LoVo (cell line): ENCODE measurements at places on chromosomes 1 and 21.

DNA sequence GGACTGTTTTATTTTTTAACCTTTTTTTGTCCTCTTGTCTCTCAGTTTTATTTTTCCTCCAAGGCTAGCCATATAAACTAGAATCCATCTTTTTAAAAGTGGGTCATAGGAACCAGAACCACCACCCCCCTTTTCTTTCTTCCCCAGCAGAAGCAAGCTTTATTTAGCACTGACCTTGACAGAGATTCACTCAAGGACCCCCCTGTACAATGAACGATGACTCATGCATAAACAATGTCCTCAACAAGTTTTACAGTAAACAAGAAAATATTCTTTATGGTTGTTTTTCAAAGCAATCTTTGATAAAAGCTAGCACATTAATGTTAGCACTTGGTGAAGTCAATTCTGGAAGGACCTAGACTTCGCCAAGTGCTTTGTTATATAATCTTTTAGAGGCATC is 14.1 kb downstream of the PKN2 start:
- no peak for DNase-seq

DNA sequence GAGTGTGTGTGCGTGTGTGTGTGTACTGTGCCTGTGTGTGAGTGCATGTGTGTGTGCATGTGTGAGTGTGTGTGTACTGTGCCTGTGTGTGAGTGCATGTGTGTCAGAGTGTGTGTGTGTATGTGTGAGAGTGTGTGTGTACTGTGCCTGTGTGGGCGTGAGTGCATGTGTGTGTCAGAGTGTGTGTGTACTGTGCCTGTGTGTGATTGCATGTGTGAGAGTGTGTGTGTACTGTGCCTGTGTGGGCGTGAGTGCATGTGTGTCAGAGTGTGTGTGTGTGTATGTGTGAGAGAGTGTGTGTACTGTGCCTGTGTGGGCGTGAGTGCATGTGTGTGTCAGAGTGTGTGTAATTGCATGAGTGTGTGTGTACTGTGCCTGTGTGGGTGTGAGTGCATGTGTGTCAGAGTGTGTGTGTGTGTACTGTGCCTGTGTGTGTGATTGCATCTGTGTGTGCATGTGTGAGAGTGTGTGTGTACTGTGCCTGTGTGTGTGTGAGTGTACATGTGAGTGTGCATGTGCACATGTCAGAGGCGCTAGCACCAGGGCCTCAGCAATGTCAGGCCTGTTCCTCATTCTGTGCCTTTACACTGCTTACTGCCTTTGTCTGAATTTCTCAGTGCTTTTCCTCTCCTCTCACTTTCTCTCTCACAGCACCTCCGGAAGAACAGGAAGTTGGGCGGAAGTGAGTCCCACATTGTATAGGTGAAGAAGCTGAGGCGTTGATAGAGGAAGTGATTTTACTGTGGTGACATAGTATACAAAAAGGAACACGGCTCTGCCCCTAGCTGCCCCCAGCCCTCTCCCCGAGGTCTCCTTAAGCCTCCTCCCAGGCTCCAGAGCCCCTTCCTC is 4.9 kb downstream of the SLC5A9 start:
- DNase-seq: no peak

DNA sequence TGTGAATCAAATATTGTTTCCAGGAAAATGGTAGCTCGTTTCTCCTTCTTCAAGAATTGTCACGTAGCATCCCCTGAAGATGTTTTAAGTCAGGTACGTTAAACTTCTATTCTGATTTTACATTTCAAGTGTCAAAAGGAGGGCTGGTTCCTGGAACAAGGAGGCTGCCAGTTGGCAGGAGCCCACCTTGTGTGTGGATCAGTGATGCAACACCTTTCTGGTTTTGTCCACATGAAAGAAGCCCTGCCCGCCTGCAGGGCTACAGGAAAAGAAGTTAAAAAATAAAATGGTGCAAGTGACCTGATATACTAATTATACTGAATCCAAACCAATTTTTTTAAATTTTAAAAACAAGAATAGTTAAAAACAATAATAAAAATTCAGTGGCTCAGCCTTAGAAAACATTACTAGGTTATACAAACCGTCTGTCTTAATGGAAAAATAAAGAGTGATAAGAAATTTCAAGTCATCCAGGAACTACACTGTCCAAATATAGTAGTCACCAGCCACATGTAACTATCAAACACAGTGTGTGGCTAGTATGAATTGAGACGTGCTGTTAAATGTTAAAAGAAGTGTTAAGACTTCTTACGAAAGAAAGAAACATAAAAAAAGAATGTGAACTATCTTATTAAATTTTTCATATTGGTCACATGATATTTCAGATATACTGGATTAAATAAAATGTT is 123.1 kb downstream of the APP start:
- DNase-seq: no peak

DNA sequence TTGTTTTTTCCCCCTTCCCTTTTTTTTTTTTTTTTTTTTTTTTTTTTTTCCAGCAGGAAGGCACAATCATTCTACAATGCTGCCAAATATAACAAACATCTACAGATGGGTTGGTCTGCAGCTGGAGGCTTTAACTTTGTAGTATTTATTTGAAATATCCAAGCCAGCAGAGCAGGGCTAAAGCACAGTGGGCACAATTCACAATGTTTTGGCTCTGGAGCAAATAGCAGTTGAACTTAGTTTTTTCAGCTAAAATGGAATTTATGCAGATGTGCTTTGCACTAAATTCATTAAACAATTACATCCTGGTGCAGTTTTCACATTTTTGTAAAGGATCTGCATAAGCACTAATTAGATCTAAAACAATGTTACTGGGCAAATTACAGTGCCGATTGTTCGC is 39.8 kb upstream of the ZBTB18 start:
- no peak for DNase-seq

GRCh38 chr1:170729225-170730002 is 65.5 kb downstream of the PRRX1 start:
- DNase-seq: no peak
